ENCODE measurements at places on chromosomes 11 and 22. TPM values are rescaled to one million over a fixed set of nuclear protein-coding genes. Genes with fewer than 3 reads are reported as not detected.

PDE2A gene
- polyA plus RNA-seq, result 0.38 TPM

MS4A7 gene
- polyA plus RNA-seq, result 7.9 TPM

PKP3 gene
- polyA plus RNA-seq, result 10.9 TPM

CCDC88B gene
- 13.4 TPM for polyA plus RNA-seq

FOLR1 gene
- polyA plus RNA-seq, result not detected

LARGE2 gene
- polyA plus RNA-seq, result not detected

C22orf42 gene
- not detected for polyA plus RNA-seq
